BJ (cell line): ENCODE measurements at places on chromosomes 2 and 18. TPM values are rescaled to one million over a fixed set of nuclear protein-coding genes. Genes with fewer than 3 reads are reported as not detected.
A peak's percentile ranks its signal among the peaks of the same experiment; 100 is the strongest.

DNA sequence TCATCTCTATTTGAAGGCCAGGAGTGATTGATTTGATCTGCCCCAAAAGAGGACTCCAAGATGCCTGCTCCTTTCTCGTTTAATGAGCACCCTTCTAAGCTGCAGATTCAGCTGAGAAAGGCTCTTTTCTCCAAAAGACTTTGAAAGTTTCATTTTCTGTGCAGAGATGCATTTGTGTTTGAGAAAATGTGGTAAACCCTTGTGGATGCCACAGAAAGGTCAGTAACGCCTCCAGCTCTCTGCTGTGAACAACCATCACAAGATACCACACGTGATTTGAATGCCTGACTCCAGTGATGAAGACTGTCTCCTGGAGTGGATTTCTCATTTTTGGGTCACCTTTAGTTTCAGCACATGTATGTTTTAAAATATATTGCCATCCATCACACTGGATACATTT, 35.0 kb upstream of the CCDC85A start:
- no peak for DNase-seq

GRCh38 chr2:15869871-15870270, 70.5 kb upstream of the MYCN start:
- no peak for DNase-seq

DNA sequence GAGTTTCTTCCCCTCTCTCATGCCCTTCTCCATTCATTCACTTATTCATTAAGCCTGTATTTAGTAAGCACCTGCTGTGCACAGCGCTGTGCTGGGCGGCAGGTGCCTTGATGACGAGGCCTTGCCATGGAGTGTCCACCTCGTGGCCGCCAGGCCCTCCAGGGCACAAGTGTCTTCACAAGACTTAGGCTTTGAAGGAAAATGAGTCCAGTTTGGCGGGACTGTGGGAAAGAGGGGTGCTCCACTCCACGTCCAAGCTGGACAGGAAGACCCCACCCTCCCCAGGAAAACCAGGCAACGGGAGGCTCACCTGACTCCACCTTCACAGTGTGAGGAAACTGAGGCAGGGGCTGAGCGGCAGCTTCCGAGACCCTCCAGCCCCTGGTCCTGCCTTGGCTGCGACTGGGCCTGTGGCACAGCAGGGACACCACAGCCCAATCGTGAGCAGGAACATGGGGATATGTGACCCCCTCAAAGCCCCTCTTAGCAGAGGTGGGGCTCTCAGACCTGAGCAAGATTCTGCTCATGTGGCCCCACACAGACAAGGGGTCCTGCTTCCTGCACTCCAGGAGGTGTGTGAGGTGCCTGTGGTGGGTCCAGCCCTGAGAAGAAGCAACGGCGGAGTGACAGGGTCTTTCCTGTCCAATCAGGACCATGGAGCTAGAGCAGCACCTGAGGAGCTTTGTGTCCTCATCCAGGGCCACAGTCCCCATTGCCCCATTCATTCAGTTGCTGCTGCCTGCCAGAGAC, 110.3 kb upstream of the ODC1 start:
- no peak for DNase-seq

GRCh38 chr2:134679745-134680144, 39.1 kb downstream of the TMEM163 start:
- no peak for DNase-seq

- no peak for DNase-seq
These were observed 12.3 kb upstream of the TEX51 start for GRCh38 chr2:126886211-126886915.

DNA sequence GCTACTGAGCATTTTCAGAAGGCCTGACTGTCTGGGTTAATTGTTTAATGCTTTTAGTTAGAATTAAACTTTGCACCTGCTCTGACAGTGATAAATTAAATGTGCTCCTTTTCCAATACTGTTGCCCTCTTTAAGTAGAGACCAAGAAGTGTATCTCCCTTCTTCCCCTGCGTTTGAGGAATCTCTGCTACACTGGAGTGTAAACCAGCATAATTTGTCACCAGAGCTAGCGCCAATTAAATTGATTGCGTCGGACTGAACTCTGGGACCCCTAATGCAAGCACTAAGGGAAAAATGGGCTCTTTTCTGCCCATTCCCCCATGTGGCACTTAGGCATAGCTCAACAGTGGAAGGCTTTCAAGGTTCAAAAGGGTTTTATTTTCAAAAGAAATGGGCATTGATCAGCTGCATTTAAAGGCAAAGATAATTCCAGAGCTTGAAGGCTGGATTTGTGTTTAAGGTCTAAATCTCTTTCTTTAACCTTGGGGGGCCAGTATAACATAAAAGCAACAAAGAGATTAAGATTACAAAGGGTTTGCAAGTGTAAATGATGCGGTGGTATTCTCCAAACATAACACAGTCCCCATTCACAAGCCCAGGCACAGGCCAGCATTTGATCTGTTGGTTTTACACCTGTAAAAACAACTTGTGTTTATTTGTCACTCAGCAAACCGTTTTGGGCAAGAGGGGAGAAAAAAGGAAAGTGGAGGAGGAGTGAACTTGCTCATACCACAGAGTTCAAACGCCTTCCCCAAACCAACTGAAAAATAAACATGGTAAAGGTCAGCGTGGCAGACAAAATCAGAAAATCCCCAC, 427.6 kb downstream of the BCL11A start:
- no peak for DNase-seq

GRCh38 chr2:202599105-202599504, 35.7 kb upstream of the FAM117B start:
- DNase-seq = no peak

GRCh38 chr2:126824663-126825062, 74.0 kb upstream of the TEX51 start:
- DNase-seq = no peak

GRCh38 chr2:8629402-8629801, 52.5 kb upstream of the ID2 start:
- no peak for DNase-seq

DNA sequence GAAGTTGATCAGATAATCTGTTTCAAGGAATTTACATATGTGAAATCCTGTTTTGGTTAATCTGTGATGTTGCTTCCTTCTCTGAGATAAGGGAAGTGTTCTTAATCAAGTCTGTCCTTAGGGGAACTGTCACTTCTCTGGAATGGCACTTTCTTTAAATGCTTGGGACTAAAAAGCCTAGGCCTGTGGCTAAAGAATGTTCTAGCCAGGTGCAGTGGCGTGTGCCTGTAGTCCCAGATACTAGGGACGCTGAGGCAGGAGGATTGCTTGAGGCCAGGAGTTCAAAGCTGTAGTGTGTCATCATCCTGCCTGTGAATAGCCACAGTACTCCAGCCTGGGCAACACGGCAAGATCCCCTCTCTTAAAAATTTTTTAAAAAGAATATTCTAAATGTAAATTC, 217.6 kb upstream of the SIX3 start:
- DNase-seq = no peak

GRCh38 chr18:79624356-79625170, 55.0 kb upstream of the CTDP1 start:
- DNase-seq = no peak

GRCh38 chr2:66390811-66391210, 44.1 kb upstream of the MEIS1 start:
- DNase-seq = no peak

DNA sequence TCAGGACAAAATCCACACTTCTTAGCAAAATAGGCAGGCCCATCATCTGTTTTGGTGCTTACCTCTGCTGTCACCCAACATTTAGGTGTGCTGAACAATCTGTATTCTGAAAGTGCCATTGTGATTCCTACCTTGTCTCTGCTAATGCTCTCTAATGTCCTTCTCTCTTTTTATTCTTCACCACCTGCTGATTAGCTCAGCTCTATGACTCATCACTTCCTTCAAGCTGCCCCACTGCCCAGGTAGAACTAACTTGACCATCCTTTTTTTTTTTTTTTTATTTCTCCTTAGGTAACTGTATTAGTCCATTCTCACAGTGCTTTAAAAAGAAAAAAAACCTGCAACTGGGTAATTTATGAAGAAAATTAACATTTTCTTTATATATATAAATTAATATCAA, 478.7 kb upstream of the POU3F3 start:
- DNase-seq = no peak

DNA sequence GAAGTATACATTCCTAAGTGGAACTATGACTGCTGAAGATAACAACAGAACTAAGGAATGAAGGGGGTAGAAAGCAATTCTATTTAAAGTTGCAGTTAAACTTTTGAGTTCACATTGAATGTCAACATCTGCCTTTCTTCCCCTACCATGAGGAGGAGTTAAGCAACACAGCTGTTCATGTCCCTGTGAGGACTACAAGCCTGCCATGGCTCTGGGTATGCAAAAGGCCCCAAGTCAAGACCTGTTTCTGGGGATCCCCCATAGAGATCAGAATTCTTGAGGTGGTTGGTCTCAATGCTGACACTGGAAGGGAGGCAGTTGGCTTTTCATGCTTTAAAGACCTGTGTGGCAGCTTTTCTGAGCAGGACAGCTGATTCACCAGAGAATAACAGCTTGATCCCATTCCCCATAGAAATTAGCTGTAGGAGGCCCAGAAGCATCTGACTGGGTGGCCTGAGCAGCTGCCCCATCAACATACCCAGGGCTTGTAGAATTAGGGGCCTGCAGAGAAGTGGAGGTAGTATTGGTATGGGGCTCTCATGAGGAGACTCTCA, 131.0 kb downstream of the SETBP1 start:
- no peak for DNase-seq

GRCh38 chr2:69436596-69436937, 668 bp downstream of the NFU1 start:
- no peak for DNase-seq

GRCh38 chr2:206530727-206531126, 87.4 kb downstream of the ADAM23 start:
- DNase-seq = no peak

GRCh38 chr2:156087875-156088274, 244.6 kb downstream of the NR4A2 start:
- DNase-seq = no peak

DNA sequence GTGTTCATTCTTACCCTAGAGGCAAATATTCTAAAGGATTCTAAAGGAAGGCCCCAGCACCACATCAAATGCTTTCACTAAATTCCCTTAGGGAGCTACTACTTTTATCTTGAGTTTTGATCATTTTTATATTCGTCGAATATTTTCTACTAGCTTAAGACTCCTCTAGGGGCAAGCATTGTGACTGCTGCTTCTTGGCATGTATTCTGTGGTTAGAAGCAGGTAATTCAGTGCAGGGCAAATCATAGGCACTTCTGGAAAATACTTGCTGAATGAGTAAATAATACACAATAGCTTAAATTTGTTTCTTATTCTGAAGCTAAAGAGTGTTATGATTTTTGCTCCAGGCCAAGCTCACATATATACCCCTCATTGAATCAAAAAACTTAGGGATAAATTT, 136.4 kb downstream of the LRP2 start:
- no peak for DNase-seq

DNA sequence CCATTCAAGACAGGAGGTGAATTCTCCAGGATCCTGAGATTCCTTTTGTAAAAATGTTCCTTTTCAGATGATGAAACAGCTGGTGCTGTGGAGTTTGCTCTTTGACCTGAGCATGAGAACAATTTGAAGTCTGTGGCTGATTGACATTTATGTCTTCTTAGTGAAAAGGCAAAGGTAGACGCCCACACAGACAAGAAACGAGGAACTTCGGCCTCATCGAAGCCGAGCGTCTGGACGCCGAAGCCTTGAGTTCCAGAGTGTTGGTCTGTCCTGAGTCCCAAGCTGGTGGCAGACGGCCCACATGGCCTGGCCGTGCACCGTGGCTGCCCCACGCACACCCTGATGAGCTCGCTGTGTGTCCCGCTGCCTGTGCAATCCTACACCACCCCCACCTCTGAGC, 20.7 kb upstream of the SNTG2 start:
- DNase-seq = no peak

DNA sequence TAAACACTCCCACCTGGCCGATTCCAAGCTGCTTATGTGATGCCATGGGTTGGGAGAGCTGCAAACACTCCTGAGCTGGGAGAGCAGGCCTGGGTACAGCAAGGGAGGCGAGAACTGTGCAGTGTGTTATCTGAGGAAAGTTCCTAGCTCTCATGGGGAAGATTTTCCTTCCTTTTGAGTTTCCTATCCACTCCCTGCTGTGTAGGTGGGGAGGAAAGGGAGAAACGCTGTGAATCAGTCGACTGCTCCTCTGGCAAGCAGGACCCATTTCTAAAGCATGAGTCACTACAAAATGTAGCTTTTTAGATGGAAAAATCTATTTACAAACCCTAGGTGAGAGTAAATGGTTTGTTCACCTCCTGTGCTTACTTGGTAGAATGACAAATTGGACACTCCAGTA, 80.4 kb downstream of the SH3RF3 start:
- peak; percentile 41 for DNase-seq

GAL3ST2 gene
- not detected in 2 replicates for polyA plus RNA-seq

BOLL gene
- not detected in 2 replicates for polyA plus RNA-seq

ARL5A gene
- 9.3 and 17.4 TPM in 2 replicates for polyA plus RNA-seq

DYSF gene
- 0.65 and 1.3 TPM in 2 replicates for polyA plus RNA-seq

TCF4 gene
- polyA plus RNA-seq = 65.8 and 68.3 TPM in 2 replicates

MOGAT1 gene
- not detected in 2 replicates for polyA plus RNA-seq

RUFY4 gene
- polyA plus RNA-seq = not detected in 2 replicates

FAM110C gene
- polyA plus RNA-seq = not detected in 2 replicates

ERICH2 gene
- polyA plus RNA-seq = not detected in 2 replicates

DNAH6 gene
- polyA plus RNA-seq = 0.01 TPM in 2 replicates

DPP4 gene
- 10.3 and 22.3 TPM in 2 replicates for polyA plus RNA-seq
